ENCODE measurements at places on chromosomes 6 and 20. TPM values are rescaled to one million over a fixed set of nuclear protein-coding genes. Genes with fewer than 3 reads are reported as not detected.

The CDK5RAP1 gene
- 20.3 TPM for total RNA-seq

DNA sequence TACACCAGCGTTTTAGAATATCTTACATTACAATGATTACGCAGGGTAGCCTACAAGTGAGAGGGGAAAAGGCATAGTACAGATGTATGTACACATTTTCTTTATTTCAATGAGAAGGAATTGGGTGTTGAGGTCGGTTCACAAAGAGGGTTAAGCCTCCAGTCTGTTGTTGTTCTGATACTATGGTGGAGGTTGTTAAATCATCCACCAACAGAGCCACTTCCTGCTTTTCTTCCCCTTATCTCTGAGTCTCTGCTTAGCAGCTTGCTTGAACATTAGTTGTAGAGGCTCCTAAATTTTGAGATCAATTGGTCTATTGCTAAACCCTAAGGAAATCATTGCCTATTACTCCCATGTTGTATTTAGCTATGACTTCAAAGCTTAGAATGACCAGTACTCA, 7.3 kb downstream of the RGS17 start:
- no peak for DNase-seq
- H3K4me1 ChIP-seq: no peaks in the 10 kb centered on the region
- no peak overlapping the region for H3K4me3 ChIP-seq

The GRM1 gene
- total RNA-seq: 0.09 TPM

The OOEP gene
- total RNA-seq: not detected

GRCh38 chr20:60453388-60454246, 495.4 kb downstream of the CDH26 start:
- H3K4me1 ChIP-seq: peaks cover 9% of the 10 kb centered on the region
- no peak overlapping the region for H3K27ac ChIP-seq
- H3K36me3 ChIP-seq: no peaks in the 10 kb centered on the region
- no peak overlapping the region for H3K4me3 ChIP-seq
- peak; percentile 15 for DNase-seq

Measured in muscle of leg (tissue), 16 donors.